ENCODE measurements at places on chromosomes 4 and X.

GRCh38 chr4:2866891-2867290 lies 23.2 kb downstream of the ADD1 start:
- no peak for DNase-seq

DNA sequence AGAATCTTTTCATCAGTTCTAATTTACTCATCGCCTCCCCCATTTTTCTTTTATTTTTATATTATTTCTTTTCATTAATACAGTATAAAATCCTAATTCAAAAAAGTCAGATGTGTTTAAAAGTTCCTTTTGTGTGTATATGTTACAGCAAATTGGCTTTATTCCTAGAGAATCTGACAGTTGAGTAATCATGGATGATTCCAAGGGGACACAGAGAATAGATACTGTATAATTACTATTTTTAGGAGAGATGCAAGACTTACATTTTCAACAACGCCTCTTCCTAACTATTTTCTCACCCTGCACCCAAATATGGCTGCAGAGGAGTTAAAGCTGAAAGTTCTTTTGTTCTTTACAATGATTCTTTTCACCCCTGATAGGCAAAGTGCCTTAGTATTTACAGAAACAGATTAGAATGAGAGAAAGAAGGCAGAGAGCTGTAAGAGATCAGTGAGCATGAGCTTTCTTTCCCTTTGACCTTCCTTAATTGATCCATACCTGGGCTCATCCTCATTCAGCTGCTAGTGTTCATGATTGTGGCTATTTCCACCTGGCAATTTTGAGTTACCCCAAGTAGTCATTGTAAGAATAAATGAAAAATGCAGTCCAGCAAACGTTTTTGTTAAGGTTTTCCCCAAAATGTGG lies 210.8 kb downstream of the SLC4A4 start:
- DNase-seq = no peak

- no peak for DNase-seq
Measured at GRCh38 chr4:48015216-48015615, 1.3 kb downstream of the CNGA1 start.

DNA sequence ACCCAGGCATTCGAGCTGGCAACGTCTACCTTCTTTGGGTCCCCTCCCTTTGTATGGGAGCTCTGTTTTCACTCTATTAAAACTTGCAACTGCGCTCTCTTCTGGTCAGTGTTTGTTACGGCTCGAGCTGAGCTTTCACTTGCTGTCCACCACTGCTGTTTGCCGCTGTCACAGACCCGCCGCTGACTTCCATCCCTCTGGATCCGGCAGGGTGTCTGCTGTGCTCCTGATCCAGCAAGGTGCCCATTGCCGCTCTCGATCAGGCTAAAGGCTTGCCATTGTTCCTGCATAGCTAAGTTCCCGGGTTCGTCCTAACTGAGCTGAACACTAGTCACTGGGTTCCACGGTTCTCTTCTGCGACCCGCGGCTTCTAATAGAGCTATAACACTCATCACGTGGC lies 183.5 kb upstream of the GALNTL6 start:
- DNase-seq = no peak

DNA sequence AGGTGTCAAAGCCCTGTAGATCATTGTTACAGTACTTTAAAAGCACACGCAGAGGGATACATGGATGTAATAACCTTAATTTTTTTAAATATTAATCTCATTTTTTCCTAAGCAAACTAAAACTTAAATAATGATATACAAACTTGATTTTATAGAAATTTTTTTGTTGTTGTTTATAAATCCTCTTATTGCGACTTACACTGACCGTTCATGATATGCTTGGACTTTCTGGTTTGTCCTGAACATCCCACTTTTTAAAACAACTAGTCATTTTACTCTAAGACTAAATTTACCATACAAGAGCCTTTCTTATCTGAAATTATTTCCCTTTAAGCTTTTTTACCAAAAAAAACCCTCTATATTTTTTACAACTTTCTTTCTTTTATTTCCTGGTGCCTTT lies 2106.0 kb downstream of the PCDH7 start:
- DNase-seq = no peak

DNA sequence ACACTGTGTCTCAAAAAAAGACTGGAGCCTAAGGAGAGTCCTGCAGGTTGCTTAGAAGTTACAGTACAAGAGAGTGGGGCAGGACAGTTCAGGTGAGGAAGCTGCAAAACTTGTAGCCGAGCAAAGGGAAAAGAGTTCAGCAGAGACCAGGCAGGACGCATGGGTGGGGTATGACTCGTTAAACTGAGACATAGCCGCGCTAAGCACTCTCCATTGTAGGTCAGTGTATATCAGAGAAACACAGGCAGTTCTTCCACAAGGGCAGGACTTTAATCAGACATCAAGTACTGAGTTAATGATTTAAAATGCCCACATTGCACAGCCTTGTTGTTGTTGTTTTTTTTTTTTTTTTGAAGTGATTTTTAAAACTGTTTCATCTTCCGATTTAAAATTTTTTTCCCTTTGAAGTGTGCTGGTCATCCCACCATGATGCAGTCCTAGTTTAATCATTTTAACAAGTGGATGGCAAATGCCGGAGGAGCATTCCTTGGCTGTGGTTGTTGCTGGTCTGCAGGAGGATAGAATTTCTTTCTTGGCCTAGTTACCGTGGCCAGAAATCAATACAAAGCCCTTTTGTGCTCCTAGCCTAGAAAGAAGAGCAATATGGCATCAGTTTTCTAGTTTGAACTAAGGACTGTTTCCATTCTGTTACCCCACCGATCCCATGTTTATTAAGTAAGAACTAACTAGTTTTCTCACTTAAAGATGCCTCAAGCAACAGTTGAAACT lies 10.3 kb downstream of the LAP3 start:
- no peak for DNase-seq

- DNase-seq = no peak
Measured at GRCh38 chr4:78174891-78175290, 117.8 kb downstream of the FRAS1 start.

DNA sequence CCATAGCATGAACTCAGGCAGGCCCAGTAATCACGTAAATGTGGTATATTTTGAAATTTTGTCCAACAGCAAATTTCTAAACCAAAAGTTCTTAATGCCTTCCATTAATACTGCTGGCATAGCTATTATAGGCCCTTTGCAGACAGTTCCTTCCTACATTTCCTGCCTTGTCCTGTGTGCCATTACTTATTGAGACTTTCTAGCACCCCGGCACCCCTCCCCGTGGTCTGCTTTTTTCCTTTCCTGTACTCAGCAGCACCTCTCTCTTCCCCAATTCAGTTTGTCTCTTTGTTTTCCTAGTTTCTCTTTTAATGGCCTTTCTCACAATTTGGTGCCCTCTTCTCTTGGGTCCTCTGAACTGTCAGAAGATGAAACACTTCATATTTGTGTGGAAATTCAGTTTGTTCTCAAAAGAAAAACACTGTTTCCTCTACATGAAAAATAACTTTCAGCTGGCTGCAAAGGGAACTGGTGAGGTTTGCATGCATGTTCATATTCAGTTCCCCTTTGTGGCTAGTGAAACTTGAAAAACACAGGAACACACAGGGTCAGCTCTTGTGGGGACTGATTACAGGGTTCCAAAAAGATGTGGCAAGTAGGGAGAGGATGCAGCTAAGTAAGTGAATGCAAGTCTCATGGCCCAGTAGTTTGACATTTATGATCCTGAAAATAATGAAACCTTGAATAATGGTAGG lies 17.1 kb downstream of the GPR34 start:
- DNase-seq = no peak

DNA sequence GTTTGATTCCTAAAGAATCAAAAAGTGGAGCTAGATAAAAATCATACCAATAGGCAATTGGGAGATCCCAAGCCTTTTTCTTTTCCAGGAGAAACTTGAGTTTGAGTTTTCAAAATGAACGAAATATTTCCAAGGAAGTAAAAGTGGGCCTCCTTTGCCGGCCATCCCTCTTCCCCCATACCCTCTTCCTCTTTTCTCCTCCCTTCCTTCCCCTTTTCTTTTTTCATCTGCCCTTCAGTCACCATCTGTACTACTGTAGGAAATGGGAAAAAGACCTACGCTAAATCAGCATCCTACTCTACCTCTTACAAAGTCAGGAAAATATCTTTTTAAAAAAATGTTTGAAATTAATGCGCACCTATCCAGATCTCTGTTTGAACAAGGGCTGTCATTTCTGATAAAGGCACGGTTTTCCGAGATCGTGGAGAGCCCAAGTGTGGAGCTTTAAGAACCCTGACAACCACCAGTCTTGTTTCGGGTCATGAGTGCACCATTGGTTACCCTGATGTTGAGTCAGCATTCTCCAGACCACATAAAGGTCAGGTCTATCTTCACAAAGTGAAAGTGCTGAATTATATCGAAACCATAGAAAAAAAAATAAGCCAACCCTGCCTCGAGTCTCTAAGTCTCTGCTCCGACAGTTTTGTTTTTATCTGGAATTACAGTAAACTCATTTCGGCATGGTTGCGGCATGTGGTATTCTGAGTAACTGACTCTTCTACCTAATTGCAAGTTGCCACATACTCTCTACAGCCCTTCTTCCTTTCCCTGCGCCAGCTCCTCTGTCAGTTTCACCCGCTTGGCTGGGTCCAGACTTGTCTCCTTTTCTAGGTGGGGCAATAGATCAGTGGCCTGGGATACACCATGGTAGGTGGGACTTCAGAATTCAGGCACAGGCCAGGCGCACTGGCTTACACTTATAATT lies 140.2 kb upstream of the KLF3 start:
- DNase-seq = peak; percentile 59

DNA sequence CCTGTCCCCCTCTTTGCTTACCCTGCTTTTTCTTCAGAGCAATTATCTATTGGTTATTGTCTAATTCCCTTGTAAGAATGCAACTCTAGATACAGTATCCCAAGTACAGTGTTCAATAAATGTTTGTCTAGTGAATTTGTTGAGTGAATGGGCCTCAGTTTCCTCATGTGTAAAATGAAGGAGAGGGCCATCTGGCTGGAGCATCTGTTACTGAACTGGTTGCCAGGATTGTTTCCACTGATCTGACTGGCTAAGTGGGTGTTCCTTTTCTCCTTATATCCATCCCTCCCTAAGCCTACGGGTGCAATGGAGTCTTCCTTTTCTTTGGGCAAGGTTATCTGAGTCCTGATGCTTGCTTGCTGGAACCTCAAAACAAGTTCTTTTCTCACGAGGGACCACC lies 185.2 kb upstream of the RPS6KA3 start:
- no peak for DNase-seq

DNA sequence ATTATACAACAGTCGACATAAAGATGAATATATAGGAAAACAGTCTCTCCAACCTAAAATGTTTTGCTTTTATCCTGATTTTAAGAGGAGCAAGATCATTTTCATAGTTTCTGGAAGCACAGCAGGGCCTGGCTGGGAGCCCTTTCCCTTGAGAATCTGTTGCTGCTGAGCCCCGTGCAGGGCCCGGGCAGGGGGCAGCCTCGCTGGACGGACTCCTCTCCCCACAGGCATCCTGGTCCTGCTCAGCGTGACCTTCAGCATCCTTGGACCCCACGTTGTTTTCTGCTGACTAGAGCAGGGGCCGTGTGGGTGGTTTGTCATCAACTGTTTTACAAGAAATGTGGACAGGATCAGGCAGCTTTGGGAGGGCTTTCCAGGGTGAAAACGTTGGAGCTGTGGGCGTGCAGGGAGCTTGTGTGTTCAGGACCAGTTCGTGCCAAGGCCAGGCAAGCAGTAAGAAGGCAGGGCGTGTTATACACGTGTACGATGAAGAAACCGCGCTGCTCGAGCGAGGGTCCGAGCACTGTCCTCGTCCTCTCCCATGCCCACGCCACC lies 25.0 kb downstream of the CPZ start:
- DNase-seq = no peak

Measured in GM19239 (cell line).